ENCODE measurements at places on chromosomes 12 and 14.

DNA sequence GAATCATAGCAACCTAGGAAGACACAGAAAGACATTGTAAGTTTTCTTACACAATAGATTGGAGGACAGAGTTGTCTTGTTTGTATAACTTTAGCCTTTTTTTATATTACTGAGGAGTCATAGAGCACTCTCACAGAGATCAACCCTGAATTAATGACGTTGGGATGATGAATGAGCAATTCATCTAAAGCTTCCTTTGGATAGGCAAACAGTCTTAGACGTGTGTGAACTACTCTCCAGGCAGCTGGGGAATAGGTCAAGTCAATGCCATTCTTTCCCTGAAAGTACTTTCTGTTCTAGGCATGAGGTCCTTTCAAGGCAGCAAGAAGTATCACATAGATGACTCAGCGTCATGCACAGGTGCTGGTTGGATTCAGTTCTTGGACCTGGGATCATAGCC is 369.1 kb upstream of the NOVA1 start:
- H3K27ac ChIP-seq, result no peak overlapping the region
- H3K27me3 ChIP-seq, result no peaks in the 10 kb centered on the region
- H3K4me1 ChIP-seq, result no peaks in the 10 kb centered on the region
- no peaks in the 10 kb centered on the region for H3K36me3 ChIP-seq

DNA sequence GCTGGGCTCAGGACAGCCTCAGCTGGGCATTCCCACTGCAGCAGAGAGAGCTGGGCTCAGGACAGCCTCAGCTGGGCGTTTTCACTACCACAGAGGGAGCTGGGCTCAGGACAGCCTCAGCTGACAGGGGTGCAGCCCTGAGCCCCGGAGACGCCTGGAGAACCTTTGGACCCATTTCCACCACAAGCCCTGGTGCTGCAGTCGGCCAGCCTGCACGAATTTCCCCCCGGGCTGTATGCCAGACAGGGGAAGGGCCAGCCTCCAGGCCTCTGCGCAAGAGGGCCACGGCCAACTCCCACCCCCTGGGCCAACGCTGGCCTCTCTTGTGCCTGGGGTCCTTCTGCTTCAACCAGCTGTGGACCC is 2.6 kb upstream of the C14orf180 start:
- no peaks in the 10 kb centered on the region for H3K4me1 ChIP-seq
- no peaks in the 10 kb centered on the region for H3K27me3 ChIP-seq
- no peak overlapping the region for H3K27ac ChIP-seq
- DNase-seq, result no peak
- H3K4me3 ChIP-seq, result no peak overlapping the region

- no peak overlapping the region for H3K4me3 ChIP-seq
- no peak overlapping the region for H3K27ac ChIP-seq
- no peaks in the 10 kb centered on the region for H3K36me3 ChIP-seq
- H3K4me1 ChIP-seq, result no peaks in the 10 kb centered on the region
- no peaks in the 10 kb centered on the region for H3K27me3 ChIP-seq
These were observed 96.1 kb upstream of the IFNG-AS1 start for GRCh38 chr12:67893022-67893580.

- no peak overlapping the region for H3K4me3 ChIP-seq
- peaks cover 12% of the 10 kb centered on the region for H3K4me1 ChIP-seq
- H3K27me3 ChIP-seq, result no peaks in the 10 kb centered on the region
- peak overlapping the region; percentile 55 for H3K27ac ChIP-seq
- no peaks in the 10 kb centered on the region for H3K36me3 ChIP-seq
These were observed 25.6 kb downstream of the ALDH2 start for GRCh38 chr12:111792155-111792855.
